Psoas muscle (tissue), 8 donors: ENCODE measurements at places on chromosomes 12 and 14. TPM values are rescaled to one million over a fixed set of nuclear protein-coding genes. Genes with fewer than 3 reads are reported as not detected.
A peak's percentile ranks its signal among the peaks of the same experiment; 100 is the strongest.

- peak; percentile 11 for DNase-seq
Observed at GRCh38 chr12:121822393-121823100, 18.7 kb downstream of the SETD1B start.

The ZFHX2 gene
- 0.71 TPM for polyA plus RNA-seq

DNA sequence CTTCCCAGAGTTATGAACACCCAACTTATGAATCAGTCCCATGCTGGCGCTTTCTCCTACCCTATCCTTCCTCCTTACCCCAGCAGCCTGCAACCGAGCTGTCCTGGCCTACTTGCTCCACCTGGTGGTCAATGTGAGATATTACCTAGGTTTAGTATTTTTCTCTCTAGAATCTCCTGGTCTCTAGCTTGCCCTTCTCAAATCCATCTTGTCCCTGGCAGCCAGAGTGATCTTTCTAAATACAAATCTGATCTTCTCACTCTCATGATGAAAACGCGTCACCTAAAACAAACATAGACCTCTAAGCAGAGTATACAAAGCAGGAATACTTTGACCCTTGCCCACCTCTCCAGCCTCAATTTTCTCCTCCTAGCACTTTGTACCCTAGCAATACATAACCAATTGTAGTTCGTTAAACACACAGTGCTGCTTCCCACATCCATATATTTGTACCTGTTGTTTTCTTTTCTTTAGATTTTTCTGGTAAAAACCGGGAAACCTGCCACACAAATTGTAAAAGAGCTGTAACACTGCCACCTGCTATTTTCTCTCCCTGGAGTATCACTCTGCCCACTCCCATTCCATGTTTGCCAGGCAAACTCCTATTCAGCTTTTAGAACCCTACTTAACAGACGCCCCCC, 20.0 kb upstream of the TCP11L2 start:
- DNase-seq, result peak; percentile 59

DNA sequence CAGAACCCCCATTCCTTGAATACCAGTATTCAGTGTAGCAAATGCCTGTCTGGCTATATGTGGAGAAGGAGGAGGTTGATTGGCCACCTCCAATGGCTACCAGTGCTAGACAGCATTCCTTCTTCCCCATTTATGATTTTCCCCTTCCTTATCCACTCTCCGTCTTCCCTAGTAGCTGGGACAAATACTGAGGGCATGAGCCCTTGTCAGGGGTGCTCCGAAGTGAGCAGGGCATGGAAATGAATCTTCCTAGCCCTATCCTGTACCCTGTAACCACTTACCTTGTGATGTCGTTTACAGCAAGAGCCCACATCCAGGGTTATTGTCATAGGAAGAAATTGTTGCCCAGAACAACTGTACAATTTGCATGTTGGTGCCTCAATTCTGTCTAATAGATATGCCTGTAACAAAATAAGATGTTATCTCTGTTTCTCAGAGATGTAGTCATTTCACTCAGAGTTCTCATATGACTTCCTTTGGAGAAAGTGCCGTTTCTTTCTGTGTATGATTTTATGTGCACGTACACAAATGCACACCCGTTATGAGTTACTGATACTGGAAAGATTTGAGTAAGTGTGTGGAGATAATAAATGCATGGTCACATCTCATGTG, 423.7 kb downstream of the EGLN3 start:
- no peak for DNase-seq

The RGS6 gene
- polyA plus RNA-seq, result 0.75 TPM

DNA sequence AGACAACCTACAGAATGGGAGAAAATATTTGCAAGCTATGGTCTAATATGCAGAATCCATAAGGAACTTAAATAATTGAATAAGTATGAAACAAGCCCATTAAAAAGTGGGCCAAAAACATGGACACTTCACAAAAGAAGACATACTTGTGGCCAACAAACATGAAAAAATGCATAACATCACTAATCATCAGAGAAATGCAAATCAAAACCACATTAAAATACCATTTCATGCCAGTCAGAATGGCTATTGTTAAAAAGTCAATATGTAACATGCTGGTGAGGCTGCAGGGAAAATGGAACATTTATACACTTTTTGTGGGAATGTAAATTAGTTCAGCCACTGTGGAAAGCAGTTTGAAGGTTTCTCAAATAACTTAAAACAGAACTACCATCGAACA, 945.4 kb upstream of the FLRT2 start:
- no peak for DNase-seq

The SAMD4A gene
- 67.9 TPM for polyA plus RNA-seq

GRCh38 chr14:91545946-91546716, 36.0 kb upstream of the PPP4R3A start:
- no peak for DNase-seq

DNA sequence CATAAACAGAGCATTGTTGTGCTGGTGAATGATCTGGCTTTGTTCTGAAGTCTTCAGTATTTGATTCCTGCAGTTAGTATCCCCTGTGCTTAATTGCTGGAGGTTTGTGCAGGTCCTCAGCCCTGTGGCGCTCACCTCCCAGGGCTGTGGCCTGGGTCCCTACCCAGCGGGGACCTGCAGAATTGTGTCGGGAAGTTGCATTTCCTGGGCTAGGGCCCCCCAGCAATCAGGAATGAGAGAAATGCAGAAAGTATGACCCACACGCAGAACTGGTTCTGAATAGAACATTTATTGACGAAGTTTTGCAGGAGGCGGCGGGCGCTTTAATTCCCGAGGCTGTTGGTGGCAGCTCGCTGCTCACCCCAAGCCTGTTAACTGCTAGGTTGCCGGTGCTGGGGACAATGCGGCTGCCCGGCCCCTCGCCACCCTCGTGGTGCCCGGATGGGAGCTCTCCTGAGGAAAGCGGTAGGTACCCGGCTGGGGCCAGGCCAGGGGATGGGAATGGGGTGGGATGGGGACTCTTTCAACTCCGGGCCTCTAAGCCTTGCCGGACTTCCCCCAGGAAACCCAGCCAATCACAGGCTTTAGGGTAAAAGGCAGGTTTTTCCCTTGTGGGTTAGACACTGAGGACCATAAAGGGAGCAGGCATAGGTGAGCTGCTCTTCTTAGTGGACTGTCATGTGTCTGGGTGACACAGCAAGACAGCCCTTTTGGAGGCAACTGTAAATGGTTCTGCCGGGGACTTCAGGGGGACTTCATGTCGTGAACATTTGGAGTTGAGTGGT, 11.6 kb downstream of the PLEKHG3 start:
- DNase-seq, result no peak

GRCh38 chr14:69326611-69327010, 66.7 kb downstream of the GALNT16 start:
- no peak for DNase-seq

The LRFN5 gene
- polyA plus RNA-seq, result 0.06 TPM

The ACSM4 gene
- not detected for polyA plus RNA-seq

GRCh38 chr12:12990700-12991468, 9.2 kb downstream of the HEBP1 start:
- no peak for DNase-seq

DNA sequence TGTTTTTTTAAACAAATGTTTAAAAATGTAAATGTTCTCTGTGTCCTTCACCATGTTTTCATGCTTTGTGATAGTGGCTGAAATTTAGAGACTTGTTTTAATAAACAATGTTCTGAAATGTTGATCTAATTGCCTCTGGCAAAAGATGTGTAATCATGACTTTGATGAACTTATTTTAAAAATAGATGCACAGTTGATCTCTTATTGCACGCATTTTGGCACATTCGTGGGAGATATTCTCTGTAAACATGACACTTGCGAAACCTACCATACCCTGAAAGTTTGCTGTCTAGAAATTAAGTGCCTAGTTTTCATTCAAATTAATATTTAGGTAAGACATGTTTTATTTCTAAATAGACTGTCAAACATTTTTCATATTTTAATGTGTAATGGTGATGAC, 119.7 kb upstream of the DNM1L start:
- no peak for DNase-seq

The CACNA2D4 gene
- 1.1 TPM for polyA plus RNA-seq

DNA sequence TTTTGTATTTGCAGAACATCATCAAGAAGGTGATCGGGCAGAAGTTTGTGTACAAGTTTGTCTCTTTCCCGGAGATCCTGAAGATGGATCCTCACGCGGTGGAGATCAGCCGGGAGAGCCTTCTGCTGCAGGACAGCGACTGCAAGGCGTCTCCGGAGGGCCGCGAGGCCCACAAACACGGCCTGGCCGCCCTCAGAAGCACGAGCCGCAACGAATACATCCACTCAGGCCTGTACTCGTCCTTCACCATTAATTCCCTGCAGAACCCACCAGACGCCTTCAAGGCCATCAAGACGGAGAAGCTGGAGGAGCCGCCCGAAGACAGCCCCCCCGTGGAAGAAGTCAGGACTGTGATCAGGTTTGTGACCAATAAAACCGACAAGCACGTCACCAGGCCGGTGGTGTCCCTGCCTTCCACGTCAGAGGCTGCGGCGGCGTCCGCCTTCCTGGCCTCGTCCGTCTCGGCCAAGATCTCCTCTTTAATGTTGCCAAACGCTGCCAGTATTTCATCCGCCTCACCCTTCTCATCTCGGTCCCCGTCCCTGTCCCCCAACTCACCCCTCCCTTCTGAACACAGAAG, 52.8 kb downstream of the ELK3 start:
- DNase-seq, result no peak

GRCh38 chr14:51398898-51399297, 158.9 kb downstream of the TMX1 start:
- DNase-seq, result peak; percentile 29

- DNase-seq, result no peak
Observed at GRCh38 chr12:15526033-15526432, 203.7 kb downstream of the PTPRO start.

- no peak for DNase-seq
Observed at GRCh38 chr12:21353487-21353886, 18.8 kb upstream of the SLCO1A2 start.

DNA sequence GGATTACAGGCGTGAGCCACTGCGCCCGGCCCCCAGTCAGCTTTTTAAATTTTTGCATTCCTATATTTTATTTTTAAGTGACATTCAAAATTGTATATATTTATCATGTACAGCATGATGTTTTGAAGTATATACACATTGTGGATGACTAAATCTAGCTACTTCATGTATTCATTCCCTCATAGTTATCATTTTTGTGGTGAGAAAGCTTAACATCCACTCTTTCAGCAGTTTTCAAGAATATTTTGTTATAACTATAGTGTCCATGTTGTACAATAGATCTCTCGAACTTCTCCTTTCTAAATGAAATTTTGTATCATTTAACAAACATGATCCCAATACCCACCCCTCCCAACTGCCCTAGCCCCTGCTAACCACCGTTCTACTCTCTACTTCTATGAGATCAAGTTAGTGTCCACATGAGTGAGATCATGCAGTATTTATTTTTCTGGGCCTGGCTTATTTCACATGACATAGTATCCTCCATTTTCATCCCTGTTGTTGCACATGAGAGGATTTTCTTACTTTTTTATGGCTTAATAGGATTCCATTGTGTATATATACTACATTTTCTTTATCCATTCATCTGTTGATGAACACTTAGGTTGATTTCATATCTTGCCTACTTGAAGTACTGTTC, 8.8 kb upstream of the HEBP1 start:
- DNase-seq, result no peak

DNA sequence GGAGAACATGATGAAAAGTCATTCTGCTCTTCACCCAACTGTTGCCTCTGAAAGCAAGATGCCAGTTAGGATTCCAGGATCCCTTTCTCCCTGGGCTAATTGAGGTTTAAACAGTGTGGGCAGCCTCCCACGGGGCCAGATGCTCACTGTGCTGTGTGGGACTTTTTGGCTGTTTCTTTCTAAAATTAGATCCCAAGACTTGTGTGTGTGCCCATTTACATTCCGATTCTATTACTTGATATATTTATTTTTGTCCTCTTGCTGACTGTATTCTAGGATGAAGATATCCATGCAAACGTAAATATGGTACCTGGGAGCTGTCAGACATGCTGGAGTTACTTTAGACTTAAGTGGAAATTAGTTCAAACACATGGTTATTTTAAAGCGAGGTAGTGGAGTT, 6.2 kb downstream of the IFT43 start:
- DNase-seq, result no peak

DNA sequence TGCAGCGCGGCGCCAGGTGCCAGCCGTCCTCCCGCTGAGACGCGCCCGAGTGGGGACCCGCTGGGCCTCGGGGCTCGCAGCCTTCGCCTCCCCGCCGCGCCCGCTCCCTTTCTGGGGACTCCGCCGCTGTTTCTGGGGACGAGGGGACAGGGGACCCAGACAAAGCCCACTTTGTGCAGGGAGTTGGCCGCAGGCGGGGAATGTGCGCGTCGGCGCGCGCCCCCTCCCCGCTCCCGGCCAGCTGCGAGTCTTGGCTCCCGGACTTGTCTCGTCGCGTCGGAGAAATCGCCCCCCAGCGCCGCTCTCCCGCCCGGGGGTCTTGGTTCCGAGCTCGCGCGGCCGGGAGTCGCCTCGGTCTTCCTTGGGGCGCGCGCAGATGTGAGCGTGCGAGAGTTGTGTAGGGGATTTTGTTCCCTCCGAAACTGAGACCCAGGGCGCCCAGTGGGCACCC, 717 bp downstream of the VASH1 start:
- no peak for DNase-seq

GRCh38 chr12:110590059-110590458, 6.9 kb upstream of the PPTC7 start:
- DNase-seq, result no peak

GRCh38 chr12:91250273-91250665, 67.7 kb upstream of the DCN start:
- DNase-seq, result no peak

DNA sequence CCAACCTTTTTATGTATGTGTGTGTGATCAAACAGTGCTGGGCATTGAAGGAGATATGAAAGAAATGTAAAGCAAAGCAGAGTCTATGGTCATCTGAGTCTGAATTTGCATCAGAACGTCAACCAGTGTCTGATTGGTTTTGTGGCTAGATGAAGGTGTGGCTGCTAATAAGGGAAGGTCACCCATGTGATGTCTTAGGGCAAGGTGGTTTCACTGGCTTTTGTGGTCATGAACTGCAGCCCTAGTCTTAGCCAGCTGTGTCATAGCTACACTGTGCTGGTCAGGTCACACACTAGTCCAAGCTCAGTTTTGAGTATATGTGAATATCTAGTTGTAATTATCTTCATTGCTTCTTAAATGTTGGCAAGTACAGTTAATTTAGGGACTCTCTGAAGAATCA, 105.8 kb downstream of the TGFB3 start:
- DNase-seq, result no peak

The IAPP gene
- not detected for polyA plus RNA-seq

The ADGRD1 gene
- 3.3 TPM for polyA plus RNA-seq

- no peak for DNase-seq
Observed at GRCh38 chr12:29376118-29376517, 4.9 kb downstream of the ERGIC2 start.

The RHNO1 gene
- 7.9 TPM for polyA plus RNA-seq
